ENCODE measurements at places on chromosomes 2 and 18.

GRCh38 chr2:102435741-102436140 lies 12.8 kb downstream of the IL18RAP start:
- DNase-seq: no peak

GRCh38 chr2:238994432-238994831 lies 146.5 kb downstream of the TWIST2 start:
- no peak for DNase-seq

DNA sequence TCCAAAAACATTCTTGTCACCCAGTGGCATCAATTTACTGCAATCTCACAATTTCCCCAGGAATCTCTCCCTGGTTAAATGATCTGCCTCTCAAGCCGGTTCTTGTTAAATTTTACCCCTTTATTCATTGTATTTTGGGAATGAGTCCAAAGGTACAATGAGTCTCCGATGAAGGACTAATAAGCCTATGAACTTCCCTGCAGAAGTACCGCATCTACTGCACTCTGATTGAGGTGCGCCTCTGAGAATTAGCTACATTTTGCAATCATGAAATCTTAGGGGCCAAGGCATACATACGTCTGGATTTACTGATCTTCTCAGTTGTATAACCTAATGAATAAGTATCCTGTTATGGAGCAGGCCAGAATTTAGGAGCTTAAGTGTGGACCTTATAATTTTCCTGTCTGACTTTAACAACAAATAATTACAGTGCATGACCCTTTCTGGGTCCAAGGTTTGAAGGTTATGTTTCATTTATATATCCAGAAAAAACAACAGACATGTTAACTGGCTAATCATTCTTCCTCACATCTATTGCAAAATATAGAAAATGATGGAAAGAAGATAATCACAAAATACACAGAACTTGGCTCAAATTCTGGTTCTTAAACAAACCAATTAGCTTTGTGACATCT lies 261.8 kb upstream of the NRXN1 start:
- no peak for DNase-seq

GRCh38 chr18:24130494-24130893 lies 8.4 kb upstream of the CABYR start:
- no peak for DNase-seq

- no peak for DNase-seq
These were observed 116.8 kb downstream of the NDUFA10 start for GRCh38 chr2:239908308-239908707.

GRCh38 chr2:234823196-234823876 lies 128.5 kb upstream of the SH3BP4 start:
- DNase-seq: no peak

DNA sequence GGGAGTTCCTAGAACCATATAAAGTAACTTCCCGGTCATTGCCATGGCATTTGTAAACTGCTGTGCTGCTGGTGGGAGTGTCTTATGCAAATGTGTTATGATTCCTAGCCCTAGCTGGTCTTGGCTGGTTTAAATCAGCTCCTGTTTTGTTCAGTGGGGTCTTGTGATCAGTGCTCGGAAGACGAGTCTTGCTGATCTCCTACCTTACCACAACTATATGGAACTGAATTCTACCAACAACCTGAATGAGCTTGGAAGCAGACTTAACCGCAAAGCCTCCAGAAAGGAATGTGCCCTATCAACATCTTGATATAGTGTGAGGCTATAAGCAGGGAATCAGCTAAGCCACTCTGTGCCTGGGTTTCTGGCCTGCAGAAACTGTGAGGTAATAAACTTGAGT lies 33.5 kb downstream of the POLE4 start:
- DNase-seq: peak; percentile 77

DNA sequence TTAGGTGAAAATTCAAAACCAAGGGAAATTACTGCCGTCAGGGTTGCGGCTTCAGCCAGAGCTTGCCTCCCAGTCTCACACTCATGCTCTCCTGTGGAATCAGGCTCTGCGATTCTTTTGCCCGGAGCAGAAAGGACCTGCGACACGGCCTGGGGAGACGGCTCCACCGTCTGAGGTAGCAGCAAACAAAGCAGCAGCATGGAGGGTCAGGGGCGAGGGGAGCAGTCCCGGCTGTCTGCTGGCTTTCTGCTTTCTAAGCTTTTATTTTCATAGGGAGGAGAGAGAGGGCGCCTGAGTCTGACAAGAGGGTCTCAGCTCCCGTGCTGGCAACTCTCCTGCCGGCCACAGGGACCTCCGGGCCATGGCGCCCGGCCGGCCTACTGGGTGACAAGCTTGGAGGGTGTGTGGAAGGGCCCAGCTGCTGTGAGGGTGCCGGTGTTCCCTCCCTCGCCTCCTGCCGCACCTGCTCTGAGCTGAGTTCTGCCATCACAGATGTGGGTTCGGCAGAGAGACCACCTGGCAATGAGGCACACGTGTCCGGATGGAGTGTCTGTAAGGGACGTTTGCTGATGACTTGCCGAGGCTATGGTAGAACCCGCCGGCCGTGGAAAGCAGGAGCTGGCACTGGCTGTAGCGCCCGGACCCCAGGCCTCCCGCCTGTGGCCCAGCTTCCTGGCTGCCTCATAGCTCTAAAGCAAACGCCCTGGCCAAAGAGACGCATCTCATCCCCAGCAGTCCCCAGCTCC lies 66.2 kb upstream of the CTDP1 start:
- no peak for DNase-seq

- peak; percentile 73 for DNase-seq
These were observed 26.9 kb upstream of the KCTD1 start for GRCh38 chr18:26574958-26575864.

DNA sequence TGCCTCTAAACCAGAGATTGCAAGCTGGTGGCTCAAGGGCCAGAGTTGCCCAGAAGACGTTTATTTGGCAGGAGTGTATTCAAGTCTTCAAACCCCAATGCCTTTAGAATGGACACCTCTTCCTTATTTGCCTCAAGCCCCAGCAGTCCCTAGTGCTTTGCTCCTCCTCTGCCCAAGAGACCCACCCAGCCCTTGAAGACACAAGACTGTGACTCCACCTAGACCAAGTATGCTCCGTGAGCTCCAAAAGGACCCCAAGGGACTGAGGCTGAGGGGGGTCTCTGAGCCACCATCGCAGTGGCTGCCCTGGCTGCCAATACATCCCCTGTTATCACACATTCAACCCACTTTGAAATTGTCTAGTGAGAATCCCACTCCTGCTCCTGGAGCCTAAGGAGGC lies 99.3 kb downstream of the COL6A3 start:
- no peak for DNase-seq

DNA sequence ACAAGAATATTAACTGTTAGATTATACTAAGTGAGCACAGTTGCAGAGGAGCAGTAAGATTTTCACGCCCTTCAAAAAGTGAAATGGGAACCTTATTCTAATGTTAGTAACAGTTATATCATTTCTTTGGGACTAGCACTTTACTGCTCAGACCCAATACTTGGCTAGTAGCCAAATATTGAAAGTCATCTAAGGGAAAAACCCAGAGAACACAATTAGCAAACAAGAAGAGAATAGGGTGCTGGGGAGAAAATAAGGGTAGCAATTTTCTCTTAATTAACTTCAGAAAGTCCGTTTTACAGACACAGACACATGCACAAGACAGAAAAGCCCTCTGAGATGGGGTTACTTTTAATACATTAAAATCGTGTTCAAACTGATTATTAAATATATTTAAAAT lies 71.8 kb downstream of the ID2 start:
- DNase-seq: no peak

DNA sequence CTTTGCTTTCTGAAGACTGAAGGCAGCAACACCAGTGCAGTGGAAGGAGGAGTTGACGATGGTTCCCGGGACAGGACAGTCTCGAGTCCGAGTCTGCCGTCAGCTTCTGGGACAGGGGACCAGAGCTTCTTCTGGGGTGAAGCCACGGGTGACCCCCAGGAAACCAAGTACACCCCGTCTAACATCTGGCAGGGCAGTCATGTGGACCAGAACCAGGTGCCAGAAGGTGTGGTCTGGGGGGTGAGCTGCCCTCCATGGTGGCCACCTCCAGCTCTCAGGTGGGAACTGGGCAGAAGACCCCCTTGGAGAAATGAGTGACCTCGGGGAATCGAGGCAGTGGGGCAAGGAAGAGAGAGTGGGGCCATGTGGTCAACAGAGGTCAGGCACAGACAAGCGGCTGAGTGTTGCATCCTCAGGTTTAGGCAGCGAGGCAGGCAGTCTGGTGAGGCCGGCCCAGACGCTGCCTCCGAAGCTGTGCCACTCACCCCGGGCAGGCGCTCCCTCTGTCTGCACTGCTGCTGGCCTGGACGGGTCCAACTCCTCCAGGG lies 204.3 kb downstream of the HDAC4 start:
- no peak for DNase-seq

DNA sequence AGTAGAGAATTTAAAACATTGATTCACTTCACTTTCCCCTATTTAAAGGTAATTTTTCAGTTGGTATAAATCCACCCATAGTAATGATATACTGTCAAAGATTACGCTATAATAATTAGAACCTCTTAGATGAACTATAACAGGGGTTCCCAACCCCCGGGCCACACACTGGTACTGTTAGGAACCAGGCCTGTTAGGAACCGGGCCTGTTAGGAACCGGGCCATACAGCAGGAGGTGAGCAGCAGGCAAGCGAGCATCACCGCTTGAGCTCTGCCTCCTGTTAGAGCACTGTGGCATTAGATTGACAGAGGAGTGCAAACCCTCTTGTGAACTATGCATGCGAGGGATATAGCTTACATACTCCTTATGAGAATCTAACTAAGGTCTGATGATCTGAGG lies 34.0 kb upstream of the CD302 start:
- DNase-seq: no peak

DNA sequence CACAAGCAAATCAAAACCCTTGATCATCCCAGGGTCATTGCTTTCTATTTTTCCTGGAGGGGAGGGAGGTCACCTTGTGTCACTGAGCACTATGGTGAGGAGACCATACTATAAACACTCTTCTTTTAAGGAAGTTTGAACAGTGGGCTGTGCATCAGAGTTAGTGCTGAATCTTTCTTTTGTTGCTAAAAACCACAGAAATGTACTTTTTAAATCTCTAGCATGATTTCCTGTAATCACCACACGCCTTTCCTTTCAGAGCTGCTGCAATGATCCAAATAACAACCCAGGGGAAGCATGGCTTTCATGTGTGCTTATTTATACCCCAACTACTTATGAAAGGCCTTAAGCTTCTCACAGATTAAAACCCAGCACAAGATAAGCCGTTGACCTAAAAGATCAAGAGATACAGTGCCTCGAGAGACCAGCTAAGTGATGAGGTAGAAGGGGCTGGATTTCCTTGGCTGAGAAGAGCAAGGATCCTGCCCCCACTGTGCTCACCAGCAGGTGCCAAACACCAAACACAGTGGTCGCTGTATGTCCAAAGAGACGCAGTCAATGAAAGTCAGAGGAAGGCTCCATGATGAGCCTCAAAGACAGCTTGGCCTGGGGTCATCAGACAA lies 34.7 kb downstream of the TRABD2A start:
- DNase-seq: peak; percentile 35

DNA sequence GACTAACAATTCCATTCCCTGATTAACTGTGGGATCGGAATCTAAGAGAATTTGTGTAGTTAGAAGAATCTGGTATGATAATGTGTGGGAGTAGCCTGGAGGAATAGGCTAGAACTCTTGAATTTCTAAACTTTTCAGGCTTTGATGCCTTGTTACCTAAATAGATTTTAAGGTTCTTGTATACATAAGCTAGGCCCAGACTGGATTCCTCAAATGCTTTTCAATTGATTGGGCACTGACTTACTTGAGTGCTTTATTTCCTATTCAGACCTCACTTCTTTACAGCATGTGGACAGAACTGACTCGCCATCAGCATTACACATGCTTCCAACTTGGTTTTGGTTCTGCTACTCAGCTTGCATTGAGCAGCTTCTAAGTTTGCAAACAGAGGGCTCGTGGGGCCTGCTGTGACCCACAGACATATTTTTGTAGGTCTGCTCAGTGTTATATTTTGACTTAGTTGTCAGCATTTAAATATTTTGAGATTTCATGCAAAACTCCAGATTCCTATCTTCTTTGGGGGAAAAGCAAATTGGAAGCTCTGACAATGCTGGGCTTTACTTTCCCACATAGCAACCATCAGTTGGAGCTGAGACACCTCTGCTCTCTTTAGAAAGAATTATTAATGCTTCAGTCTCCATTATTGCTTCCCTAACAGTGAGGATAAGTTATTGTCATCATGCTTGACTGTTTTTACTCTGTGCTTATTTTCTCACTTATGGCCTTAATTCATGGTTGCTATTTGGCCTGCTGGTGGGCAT lies 5.7 kb downstream of the PARD3B start:
- peak; percentile 60 for DNase-seq

- DNase-seq: no peak
These were observed 54.7 kb upstream of the GATA6 start for GRCh38 chr18:22114526-22115321.

GRCh38 chr18:12656938-12657683 lies 796 bp downstream of the SPIRE1 start:
- no peak for DNase-seq

DNA sequence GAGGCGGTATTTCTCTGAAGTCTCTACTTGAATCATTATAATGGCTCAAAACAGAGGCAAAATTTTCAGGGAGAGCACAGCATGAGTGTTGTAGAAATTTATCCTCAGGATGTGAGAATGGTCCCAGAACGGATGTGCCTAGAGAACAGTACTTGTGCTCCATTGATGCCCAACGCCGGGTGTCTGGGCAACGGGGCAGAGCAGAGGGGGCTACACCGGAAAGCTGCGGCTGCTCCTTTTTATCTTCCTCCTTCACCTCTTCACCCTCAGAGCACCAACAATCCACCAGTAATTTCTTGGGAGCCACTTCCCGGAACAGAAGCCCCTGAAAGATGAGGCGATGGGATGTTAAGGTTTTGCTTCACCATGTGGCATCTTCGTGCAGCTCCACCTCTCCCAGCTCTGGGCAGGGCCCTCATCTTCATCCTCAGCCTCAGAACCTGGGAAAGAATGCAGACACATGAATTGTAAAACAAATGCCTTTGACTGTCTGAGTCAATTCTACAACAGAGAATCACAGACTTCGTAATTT lies 71.5 kb downstream of the PTGR3 start:
- no peak for DNase-seq

GRCh38 chr2:99880148-99880963 lies 262.0 kb downstream of the AFF3 start:
- DNase-seq: peak; percentile 83

- no peak for DNase-seq
These were observed 3.4 kb downstream of the SLC66A2 start for GRCh38 chr18:79947881-79948610.

DNA sequence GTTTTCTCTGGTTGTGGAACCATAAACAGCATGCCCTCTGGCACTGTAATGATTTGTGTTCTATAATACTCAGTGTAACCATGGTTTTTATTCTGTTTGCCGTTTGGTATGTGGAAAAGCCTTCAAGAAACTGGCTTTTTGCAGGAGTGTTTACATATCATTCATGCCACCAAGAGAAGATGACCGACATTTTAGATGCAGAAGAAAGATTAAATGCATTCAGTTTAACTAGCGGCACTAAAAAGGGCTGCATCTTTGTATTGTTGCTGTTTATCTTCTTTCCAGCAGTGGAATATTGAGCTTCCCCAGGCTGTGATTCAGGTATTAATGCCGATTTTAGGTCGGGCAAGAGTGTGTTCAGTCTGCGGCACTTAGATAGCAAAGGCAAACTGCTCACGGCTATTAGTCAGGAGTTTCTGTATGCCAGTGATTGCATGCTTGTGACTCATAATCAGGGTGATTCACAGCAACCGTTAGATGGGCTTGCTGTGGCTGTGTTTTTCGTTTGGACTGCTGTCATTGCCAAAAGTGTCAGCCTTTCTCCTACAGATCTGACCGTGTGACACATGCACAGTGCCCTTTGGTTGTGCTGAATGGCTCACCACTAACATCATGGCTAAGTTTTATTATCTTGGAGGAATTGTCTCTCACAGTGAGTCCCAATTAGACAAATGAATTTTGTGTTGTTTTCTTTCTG lies 479.7 kb downstream of the PARD3B start:
- DNase-seq: peak; percentile 93

- no peak for DNase-seq
These were observed 50.0 kb downstream of the SFXN5 start for GRCh38 chr2:73021371-73022010.

Measured in fibroblast of upper back skin (primary cell).